ENCODE measurements at places on chromosomes 7 and 10.

DNA sequence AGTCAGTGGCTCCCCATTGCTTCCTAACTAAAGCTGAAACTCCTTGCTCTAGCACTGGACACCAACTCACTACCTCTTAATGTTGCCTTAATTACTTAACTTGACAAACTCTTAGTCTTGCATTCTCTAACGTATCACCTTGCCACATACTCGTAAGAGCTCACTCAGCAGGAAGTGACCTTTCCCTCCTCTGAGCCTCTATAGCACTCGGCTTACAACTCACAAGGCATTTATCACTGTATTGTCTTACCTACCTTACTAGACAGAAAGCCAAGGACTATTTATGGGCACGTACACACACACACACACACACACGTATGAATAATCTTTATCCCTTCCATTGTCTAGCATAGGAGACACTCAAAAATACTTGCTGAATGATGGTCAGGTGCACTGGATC lies 21.2 kb downstream of the CEP41 start:
- DNase-seq = no peak

- DNase-seq = no peak
Measured at GRCh38 chr7:120780938-120781337, 77.0 kb downstream of the TSPAN12 start.

DNA sequence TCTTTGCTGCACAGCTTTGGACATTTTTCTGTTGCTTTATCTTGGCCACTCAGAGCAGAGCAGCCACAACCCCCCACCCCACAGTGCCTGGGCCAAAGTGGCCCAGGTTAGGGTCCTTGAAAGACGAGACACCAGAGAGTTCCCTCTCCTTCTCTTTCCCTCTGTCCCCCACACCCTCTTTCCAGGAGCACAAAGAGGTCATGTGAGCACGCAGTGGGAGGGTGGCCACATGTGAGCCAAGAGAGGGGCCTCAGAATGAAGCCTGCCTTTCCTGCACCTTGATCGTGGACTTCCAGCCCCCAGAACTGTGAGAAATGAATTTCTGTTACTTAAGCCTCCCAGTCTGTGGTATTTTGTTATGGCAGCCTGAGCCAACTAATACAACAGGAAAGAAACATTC lies 14.6 kb upstream of the MSMB start:
- DNase-seq = no peak

DNA sequence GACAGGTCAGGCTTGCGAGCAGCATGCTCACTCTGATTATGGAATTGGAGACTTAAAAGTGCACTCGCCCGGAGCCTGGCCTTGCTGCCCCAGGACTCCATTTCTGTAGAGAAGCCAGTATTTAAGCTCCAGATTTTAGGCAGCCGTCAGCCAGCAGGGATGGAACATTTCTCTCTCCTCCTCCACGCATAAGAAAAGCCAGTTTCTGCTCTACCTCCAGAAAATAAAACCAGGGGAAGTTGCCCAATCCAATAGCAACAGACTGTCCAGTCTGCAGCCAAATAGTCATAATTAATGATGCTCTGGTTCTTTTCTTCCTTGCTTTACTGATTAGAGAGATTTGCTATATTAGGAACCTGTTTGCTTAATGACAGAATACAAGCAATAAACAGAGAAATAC lies 203.2 kb downstream of the GFRA1 start:
- DNase-seq = no peak

- no peak for DNase-seq
Measured at GRCh38 chr7:46681865-46682503, 760.9 kb upstream of the IGFBP3 start.

DNA sequence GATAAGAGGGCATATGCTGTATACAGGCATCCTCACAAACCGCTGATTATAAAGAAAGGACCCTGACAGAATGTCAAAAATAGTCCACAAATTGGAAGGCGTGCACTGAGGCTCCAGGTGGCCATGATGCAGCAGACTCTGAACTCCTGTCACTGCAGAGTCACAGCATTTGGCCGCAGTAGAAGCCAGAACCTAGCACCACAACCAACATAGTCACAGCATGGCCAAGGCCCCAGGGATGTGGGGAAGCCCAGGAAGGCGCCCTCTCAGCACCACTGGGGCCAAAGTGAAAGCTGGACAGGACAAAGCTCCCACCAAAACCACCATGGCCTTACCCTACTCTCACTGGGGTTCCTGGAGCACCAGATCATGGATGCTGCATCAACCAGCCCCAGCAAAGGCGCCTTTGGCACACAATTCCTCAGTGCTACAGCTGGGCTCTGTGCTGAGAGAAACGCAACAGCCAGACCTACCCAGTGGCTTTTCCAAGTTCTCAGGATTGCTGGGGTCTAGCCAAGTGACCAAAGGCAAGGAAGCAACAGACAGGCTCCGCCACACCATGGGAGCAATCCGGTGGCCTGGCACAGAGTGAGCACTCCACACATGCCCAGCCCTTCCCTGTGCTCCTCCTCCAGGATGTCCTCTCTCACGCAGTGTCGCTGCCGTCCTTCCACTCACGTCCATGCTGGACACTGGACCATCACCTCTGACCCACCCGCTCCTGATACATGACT lies 60.2 kb downstream of the STK17A start:
- no peak for DNase-seq

All from HT-29 (cell line).